GOT3 (cell line): ENCODE measurements at places on chromosomes 6 and 20.

DNA sequence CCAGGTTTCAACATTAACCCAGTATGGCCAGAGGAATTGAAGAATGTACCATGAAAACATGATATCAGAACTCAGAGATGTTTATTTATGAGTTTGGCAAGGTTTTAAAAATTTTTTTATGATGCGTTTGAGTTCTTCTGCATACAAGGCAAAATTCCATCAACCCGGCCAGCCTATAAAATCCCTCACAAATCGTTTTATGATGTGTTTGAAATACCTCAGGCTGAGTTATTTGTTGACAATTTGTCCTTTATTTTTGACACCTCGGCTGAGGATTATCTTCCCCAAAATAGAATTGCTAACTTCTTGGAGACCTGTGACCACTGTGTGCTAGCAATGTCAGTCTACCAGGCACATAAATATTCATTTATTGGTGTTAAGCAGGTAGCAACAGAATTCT is 91.9 kb upstream of the SLC24A3 start:
- no peak for DNase-seq

GRCh38 chr20:34449674-34450592 is 66.3 kb upstream of the DYNLRB1 start:
- DNase-seq = no peak

GRCh38 chr6:146423452-146423851 is 120.2 kb upstream of the RAB32 start:
- no peak for DNase-seq

DNA sequence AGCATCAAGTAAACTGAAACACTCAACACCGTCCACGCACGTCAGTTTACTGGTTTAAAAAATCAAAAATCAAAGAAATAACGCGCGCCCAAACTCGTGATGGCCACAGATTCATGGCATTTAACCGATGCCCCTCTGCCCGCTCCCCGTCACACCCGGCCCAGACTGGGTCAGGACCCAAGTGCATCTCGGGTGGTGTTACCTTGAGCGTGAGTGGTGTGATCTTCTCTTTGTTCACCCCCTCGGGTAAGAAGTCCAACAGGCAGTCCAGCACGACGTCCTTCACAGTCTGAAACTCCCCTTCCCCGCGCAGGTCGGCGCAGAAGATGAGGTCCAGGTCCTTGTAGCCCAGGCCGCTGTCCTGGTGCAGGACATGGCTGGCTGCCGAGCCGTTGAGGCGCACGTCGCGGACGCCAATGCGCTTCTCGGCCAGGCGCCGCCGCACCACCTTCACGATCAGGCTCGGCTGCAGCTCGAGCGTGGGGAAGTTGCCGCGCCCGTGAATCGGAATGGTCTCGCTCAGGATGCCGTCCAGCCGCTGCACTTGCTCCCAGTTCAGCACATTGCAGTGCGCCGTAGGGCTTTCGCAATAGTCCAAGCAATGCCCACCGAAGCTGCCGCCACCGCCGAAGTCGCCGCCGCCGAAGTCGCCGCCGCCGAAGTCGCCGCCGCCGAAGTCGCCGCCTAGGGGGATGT is 945 bp downstream of the TENT5A start:
- no peak for DNase-seq

DNA sequence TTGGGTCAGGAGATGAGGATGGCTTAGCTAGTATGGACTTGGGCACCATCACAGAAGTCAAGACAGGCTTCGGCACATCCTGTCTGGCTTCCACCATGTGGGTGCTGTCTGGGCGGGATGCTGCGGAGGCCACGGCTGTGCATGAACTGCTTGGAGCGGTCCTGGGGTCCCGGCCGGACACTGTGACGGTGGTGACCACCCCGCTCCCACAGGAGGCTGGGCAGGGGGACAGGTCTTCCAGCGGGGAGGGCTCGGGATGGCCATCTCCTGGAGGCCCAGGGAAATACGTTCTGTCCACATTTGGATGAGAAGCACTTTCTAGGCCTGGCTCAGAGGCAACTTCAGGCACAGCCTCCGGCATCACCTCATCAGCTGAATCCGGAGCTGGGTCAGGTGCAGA is 32.1 kb upstream of the TCFL5 start:
- DNase-seq = no peak

GRCh38 chr6:1326535-1327121 is 14.7 kb downstream of the FOXQ1 start:
- DNase-seq = no peak

DNA sequence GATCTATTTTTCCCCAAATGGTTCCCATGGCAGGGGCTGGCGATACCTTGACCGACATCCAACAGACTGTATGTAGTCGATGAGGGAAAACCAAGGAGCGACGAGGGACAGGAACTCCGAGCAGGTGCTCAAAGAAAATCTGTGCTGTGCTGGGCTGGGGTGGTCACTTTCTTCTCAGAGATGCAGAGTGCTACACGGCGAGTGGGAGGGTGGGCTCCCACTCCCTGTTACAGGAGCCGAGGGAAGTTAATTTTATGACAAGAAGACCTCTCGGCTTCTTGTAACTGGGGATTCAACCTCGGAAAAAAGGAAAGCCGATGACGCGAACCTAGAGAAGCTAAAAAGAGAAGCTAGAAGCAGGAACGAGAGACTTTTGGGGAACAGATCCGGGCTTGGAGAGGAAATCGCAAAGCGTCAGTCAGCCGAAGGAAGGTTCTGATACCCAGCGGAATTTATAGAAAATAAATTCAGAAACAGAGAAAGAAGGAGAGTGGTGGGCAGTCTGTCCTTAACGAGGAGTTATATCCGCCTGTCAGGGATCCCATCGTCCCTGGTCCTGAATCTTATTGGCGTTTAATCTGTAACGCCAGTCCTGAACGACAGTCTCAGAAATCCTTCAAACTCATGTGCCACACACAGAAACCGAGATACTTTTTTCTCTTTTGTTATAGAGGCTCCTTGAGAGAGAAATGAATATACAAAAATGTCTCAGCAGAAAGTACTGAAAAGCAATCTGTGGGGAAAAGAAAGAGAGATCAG is 84.6 kb upstream of the ZNF322 start:
- DNase-seq = no peak

DNA sequence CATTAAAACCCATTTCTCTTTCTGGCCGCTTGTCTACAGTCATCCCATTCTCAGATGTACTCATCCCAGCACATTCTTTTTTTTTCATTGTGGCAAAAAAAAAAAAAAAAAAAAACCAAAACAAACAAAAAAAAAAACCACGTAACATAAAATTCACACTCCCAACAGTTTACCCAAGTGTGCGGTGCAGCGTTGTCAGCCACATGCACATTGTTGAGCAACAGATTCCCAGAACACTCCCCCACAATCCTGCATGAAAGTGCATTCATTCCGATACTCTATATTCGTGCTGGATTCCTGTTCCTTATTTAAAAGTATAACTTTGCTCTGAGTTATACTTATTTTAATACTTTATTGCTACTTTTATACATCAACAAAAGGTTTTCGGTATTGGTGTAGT is 96.0 kb downstream of the SASH1 start:
- no peak for DNase-seq

- DNase-seq = no peak
These were observed 123.2 kb downstream of the TFAP2C start for GRCh38 chr20:56752274-56752673.

DNA sequence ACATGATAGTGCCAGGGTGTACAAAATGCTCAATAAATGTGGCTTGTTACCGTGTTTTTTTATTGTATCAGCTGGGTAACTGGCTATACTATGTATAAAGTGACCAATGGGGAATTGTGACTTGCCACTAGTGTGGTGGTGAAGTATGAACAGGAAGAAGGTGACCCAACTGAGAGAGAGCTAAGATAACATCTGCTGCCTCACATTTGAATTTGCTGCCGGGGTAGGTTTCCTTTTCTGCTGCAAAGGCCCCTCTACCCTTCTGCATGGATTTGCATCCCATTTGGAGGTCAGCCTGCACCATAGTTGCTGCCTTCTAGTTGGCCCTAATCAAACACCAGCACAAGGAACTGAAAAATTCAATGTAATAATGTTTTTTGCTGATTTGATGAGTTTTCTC is 24.1 kb downstream of the IL17A start:
- DNase-seq = no peak

GRCh38 chr6:74439123-74439811 is 743.3 kb downstream of the CD109 start:
- no peak for DNase-seq

GRCh38 chr6:92415656-92416055 is 1003.7 kb downstream of the EPHA7 start:
- DNase-seq = no peak

DNA sequence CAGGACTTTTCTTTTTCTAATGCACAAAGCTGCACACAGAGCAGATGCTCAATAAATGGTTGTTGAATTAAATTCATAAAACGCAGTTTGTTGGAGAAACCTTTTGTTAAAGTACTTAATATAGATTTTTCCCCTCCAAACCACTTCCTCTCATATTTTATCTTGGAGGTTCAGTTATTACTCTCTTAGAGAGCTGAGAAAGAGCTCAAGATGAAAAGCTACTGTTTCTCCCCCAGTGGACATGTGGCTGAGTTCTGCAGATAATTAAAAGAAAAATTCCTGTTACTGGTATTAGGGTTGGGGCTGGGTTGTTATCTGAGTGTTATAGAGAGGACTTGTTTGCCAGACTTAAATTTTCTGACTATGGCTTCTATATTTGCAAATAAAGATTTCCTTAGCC is 294.0 kb downstream of the TBC1D7 start:
- DNase-seq = no peak

DNA sequence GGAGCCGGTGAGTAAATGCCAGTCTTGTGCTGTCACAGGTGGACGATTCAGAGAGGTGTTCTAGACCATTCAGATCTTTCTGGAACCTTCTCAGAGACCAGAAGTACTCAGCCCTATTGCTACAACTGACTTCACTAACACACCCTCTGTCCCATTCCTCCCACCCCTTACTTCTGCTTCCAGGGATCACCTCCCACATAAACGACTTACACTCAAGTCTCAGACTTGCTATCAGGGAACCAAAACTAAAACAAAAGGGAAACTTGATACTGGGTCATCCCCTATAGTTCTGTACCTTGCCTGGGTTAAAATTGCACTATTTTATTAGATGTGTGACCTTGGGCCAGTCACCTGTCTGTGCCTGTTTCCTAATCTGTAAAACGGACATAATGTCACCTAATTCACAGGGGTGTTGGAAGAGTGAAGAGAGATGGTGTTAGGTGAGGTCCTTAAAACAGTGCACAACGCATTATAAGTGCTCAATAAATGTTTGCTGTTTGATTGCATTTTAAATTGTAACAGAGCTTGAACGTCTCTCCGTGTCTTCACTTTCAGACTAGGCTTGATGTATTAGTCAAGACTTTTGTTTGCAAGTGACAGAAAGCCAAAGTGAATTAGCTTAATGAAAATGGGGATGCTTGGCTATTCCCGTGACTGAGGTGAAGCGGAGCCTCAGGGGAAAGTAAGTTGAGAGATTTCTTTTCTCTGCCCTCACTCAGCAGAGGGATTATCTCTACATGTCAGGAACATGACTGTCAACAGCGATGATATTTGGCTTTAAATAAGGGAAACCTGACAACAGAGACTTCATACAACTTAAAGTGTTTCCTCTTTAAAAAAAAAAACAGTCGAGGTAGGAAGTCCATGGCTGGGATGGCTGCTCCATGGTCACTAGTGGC is 3.0 kb upstream of the SRXN1 start:
- DNase-seq = no peak

DNA sequence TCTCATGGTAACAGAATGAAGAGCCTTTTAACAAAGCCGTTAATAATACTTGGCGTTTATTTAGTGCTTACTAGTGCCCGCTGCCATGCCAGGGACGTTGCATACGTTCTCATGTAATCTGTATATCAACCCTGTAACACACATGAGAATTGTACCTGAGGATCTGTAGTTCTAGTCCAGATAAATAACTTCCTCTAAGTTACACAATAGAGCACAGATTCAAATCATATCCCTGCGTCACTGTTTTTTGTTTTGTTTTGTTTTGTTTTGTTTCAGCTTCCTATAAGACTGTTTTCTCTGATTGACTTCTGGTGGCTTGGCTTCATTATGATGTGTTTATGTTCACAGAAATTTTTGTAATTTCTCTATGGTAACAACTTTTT is 553 bp downstream of the ZSCAN16 start:
- DNase-seq = no peak

GRCh38 chr6:41366150-41366549 is 30.7 kb downstream of the NCR2 start:
- no peak for DNase-seq

GRCh38 chr6:118333772-118334171 is 214.3 kb upstream of the PLN start:
- no peak for DNase-seq

DNA sequence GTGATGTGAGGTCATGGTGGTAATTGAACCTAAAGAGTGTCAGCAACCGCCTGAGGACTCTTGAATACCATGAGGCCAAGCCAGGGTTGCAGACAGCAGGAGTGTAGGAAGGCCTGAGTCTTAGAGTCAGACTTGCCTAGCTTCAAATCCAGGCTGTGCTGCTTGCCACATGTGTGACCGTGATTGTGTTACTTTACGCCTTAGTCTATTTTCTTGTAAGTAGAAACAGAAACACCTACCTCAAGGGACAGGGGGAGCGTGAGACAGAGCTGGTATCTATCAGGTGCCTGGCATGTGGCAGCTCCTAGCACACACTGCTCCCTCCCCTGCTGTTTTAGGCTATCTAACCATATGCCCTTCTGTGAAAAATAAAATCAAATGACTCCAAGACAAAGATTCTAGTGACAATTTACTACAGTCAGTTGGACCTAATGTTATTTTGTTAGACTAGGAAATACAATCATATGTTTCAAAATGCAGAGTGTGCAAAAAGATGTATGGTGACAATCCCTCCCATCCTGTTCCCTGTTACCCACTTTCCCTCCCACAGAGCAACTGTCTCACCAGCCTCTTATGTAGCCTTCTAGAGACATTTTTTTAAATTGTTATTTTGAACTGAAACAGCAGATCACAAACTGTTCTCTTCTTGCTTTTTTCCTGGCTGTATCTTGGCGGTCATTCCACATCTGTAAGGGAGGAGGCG is 21.7 kb downstream of the TAF8 start:
- no peak for DNase-seq

DNA sequence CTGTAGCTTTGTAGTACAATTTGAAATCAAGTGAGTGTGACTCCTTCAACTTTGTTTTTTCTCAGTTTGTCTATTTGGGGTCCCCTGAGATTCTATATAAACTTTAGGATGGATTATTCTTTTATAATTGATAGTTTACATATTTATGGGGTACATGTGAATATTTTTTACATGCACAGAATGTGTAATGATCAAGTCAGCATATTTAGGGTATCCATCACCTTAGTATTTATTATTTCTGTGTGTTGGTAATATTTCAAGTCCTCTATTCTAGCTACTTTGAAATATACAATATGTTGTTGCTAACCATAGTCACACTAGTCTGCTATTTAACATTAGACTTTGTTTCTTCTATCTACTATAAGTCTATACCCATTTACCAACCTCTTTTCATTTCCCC is 50.3 kb downstream of the PLCG1 start:
- DNase-seq = no peak

DNA sequence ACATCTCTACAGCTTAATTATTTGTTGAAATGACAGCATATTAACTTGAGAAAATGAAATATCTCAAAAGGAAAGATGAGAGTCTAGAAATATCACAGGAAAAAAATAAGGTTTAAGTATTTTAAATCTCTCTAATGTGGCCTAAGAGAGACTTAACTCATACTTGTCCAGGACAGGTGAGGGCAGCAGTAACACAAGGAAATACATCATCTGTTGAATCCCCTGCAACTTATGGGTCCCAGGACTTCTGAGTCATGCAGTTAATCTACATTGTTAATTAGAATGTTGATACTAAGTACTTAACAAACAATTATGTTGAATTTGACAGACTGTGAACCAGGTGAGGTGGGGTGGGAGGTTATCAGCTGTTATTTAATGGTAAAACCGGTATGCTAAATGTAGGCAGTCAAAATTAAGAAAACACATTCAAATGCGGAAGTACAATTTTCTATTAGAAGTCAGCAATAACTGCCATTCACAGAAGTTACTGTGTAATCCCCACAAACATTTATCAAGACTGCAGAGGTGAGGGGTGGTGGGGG is 87.9 kb downstream of the CEP57L1 start:
- DNase-seq = no peak
